SW480 (cell line): ENCODE measurements at places on chromosomes 13 and 19.

- DNase-seq: peak; percentile 63
These were observed 5.9 kb downstream of the RTBDN start for GRCh38 chr19:12828494-12828893.

DNA sequence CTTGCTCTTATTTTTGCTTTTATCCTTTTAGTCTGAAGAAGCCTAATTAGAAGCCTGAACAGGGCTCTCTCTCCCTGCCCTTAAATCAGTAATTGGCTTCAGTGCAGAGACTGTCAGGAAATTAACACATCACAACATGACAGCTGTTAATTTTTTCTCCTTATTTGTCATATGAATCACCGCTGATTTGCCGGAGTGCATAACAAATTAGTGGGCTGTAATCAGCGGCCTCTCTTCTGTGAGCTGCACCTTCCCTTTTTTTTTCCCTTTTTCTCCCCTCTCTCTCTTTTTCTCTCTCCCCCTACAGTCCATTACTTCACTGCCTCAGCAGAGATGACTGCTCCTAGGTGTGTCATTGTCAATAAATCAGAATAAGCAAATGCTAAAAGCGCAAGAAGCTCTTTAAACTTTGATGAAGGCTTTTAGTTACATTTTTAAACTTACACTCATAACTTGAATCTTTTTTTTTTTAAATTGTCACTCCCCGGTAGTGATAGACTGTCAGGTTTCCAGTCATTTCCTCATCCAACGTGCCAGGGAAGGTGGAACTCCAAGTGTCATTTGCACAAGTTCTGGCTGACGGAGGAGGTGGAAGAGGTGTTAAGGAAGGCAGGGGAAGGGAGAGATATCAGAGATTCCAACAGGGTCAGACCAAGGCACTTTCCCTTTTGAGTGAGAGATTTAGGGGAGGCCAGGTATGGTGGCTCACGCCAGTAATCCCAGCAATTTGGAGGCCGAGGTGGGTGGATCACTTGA lies 197.1 kb upstream of the TSHZ3 start:
- no peak for DNase-seq

DNA sequence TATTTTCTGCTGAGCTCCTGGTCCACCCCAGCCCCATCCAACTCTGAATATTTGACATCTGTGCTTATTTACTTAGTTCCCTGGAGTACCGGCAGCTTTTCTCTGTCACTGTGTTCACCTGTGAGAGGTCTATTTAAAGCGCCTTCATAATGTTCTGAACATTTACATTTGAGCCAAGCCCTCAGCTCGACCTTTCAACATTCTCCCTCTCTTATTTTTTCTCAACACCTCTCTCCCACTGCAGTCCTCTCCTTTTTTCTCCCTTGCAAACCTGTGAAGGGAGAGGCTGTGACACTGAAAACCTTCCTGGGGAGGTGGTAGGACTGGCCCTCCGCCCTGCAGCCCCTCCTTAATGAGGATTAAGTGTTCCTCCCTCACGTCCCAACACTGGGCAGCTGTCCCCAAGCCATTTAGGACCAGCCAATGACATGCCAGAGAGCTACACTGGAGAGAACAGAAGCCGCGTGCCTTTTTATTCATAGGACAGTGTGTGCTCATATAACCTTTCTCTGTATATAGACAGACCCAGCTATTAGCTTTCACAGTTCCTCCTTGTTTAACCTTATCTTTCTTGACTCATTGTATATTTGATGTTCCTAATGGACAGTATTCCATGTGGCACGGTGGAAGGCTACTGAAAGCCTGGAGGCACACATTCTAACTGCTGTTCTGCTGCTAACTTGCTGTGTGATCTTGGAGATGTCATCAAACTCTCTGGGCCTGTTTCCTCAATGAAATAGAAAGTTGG lies 134.8 kb downstream of the NUFIP1 start:
- DNase-seq: no peak

DNA sequence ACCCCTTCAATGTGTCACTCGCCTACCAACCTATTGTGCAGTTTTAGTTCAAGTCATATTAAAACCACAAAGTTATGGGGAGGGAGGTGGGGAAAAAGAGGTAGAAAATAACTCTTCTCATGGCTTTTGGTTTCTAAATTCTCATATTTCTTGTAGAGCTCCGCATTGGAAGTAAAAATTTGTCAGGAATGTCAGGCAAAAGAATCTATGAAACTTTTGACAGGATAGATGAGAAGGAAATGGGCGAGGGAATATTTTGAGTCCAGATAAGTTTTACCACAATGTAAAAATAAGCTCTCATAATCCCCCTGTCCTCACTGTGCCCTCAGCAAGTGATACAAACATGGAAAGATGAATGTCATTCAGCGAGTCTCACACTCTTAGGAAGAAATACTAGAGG lies 270.4 kb downstream of the DLEU7 start:
- no peak for DNase-seq

DNA sequence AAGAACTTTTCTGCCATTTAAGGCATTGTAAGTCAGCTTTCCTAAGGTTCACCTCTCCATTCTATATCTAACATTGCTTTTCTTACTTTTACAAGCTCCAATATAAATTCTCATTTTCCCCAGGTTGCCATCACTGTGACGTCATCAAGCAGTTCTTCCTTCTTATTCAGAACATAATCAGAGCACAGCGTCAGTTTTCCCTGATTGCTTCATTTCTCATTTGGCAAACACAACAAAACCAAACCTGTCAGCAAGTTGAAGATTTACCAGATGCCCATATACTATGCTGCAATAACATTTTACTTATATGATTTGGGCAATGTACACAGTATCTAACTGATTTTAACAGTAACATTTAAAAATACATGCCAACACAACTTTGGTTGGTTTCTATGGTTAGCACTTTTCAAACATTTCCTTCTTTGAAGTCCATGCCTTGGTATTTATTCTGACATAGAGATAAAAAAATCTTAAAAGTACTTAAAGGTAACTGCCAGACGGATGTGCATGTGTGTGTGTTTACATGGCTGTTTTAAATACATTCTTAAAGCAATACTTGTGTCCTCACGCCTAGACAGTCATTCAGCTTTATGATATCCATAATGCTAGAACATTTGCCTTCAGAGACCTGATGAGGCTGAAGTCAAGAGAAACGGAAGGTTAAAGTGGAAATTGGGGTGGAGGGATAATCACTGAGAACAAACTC lies 264.0 kb downstream of the KLF12 start:
- DNase-seq: no peak

DNA sequence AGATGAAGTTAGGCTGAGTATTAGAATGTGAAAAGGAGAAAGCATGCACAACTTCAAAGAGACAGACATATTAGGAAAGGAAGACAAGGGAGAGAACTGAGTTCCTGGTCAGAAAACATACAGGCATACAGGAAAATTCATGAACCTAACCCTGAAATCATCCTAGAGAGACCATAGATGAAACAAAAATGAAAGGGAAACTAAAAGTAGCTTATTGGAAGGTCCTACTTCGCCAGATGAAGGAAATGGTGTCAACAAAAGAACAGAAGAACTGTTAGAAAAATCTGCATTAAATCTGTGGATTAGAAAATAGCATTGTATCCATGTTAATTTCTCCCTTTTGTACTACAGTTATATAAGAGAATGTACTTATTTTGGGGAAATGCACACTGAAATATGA lies 169.0 kb upstream of the UFM1 start:
- DNase-seq: no peak

- no peak for DNase-seq
These were observed 11.3 kb downstream of the LSM4 start for GRCh38 chr19:18311502-18312091.

DNA sequence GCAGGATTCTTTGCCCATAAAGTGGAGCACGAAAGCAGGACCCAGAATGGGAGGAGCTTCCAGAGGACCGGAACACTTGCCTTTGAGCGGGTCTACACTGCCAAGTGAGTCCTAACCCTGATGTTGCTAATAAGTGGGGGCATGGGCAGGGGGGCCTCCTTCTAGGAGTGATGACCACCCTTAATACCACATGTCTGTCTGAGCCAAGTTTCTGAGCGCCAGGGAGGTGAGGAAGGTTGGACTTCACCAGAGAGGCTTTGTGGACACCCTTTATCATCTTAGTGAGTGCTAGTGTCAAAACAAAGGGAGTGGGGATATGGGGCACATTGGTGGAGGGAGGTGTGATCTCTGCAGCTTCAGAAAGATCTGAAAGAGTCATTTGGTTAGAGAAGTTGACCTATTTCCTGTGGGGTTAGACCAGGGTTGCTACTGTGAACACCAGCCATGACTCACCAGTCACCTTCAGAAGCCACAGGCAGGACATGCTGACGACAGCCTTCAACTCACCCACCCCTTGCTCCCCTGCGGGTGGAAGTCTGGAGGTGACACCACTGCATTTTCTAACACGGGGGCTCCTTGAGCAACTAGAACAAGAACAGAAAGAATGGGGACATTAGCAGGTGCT lies 8.8 kb downstream of the ALOX5AP start:
- DNase-seq: peak; percentile 93

- no peak for DNase-seq
These were observed 284.0 kb downstream of the DNAJC15 start for GRCh38 chr13:43307221-43307920.

DNA sequence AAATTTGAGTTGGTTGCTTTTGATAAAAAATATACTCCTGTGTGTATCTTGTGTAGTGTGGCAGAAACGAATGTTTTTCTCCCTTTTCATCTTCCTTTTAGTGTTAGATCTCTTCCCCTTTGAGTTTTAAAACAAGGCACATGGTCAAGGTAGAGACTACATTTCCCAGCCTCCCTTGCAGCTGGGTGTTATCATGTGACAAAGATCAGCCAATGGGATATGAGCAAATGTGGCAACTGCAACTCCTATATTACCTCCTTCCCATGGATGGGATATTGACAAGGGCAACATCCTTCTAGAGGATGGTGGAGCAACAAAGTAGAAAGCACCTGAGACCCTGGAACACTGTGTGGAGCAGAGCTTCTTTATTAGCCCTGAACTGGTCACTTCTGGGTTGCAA lies 42.4 kb downstream of the ADGRE3 start:
- peak; percentile 41 for DNase-seq

- DNase-seq: peak; percentile 66
These were observed 7.7 kb downstream of the PNMA8B start for GRCh38 chr19:46487802-46488445.

GRCh38 chr19:19475849-19476828 lies 39.2 kb downstream of the TSSK6 start:
- DNase-seq: peak; percentile 25

DNA sequence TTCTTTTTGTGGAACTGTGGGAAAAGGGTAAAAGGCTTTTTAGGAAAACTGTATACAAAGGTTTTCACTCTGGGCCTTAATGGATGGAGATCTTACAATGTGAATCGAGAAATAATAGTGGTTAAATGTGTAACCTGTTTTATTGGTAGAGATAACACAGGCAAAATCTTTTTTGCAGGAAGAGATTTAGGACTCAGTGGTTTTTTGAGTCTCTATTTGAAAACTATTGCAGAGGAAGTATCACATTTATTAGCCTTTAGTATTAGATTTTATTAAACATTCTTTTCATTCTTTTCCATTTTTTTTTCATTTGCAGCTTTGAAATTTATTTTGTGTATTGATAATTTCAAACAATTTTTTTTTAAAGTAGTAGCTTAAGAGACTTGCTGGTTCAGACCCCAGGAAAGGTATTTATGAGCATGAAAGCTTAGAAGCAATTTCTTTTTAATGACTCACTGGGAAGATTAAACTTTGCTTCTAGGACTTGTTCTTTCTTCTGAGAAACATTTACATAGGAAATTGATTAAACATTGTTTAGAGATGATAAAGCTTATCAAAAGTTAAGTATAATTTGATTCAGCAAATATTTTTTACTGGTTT lies 10.5 kb downstream of the KLF5 start:
- no peak for DNase-seq

DNA sequence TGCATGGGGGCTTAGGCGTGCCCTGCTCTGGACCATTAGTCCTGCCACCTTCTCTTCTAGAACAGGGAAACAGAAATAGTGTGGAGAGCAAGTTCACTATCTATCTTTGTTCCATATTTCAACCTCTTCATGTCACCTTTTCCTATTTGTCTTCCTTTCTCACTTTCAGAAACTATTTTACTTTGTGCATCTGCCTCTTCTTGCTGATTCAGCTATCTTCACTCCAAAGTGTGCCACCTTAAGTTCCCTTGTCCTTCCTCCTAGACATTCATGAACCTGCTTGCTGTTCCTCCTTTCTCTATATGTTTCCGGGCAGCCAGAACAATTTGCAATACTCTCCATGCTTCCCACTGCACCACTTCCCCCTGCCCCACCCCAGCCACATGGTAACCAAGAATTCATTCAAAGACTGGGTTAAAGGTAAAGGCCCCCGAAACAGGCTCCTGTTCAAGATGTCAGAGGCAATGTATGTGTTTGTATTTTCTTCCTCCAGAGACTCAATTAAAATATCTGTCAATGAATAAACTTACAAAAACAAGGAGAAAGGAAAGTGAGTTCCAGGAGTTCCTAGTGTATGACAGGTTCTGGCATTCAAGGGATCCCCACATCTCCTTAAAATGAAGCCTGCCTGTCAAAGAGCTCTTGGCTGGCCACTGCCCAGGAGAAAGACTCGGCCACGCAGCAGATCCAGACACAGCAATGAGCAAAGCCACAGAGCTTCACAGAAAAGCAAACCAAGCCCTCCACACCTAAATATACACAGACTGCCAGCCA lies 268.1 kb downstream of the DNAJC15 start:
- no peak for DNase-seq

- no peak for DNase-seq
These were observed 4.7 kb upstream of the ZNF606 start for GRCh38 chr19:58007285-58007684.

DNA sequence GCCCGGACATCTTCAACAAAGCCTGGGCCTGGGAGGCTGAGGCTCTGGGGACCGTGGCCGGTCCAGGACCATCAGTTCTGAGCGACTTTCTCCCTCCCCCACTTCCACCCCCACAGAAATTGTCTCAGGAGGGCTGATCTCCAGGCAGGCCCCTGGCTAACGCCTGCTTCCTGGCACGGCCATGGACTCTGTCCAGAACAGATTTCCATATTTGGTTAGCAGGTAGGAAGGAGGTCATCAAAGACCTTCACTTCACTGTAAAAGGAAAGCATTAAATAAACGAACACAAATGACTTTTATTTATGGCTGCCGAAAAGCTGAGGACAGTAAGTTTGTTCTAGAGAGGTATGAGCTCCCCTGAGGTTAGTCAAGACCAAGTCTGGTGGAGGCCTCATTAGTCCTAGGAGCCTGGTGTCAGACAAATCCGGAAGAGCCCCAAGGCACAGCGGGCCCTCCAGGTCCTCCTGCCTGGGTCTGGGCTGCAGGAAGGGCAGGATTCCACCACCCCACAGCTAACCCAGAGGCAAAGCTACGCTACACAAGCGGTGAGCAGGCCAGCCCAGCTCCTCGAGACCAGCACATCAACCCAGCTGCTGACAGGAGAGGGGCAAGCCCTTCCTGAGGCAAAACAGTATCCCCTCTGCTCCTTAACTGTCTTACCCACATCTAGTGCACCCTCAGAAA lies 4.6 kb upstream of the PLPP2 start:
- no peak for DNase-seq

- no peak for DNase-seq
These were observed 258.5 kb upstream of the KLHL1 start for GRCh38 chr13:70366720-70367119.

DNA sequence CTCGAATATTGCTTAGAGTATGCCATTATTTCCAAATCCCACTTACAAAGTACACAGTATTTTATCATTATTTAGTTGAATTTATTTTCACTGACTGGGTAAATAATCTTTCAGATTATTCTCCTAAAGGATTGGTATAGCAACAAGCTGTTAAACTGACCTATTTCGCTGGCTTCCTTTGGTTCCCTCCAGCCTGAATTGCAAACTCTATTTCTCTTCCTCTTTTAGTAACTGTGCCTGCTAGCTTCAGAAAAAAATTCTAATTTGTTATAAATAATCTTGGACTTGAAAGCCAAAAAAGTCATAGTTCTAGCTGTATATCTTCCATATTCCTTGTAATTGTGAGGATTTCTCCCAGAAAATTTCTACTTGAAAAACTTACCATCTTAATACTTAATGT lies 15.0 kb upstream of the CCNA1 start:
- DNase-seq: no peak
